Hematopoietic multipotent progenitor cell treated with erythropoietin and hydrocortisone succinate and interleukin-3 and kit ligand, for 4 days (in vitro differentiated cells): ENCODE measurements at places on chromosomes 4 and X.

- peak; percentile 57 for DNase-seq
Measured at GRCh38 chrX:63686878-63687714, 97.9 kb downstream of the ARHGEF9 start.

- no peak for DNase-seq
Measured at GRCh38 chr4:28973587-28974350, 1746.4 kb upstream of the PCDH7 start.

GRCh38 chrX:17376431-17377077, 1.6 kb downstream of the NHS start:
- no peak for DNase-seq

GRCh38 chr4:24892278-24892677, 20.6 kb downstream of the CCDC149 start:
- no peak for DNase-seq

DNA sequence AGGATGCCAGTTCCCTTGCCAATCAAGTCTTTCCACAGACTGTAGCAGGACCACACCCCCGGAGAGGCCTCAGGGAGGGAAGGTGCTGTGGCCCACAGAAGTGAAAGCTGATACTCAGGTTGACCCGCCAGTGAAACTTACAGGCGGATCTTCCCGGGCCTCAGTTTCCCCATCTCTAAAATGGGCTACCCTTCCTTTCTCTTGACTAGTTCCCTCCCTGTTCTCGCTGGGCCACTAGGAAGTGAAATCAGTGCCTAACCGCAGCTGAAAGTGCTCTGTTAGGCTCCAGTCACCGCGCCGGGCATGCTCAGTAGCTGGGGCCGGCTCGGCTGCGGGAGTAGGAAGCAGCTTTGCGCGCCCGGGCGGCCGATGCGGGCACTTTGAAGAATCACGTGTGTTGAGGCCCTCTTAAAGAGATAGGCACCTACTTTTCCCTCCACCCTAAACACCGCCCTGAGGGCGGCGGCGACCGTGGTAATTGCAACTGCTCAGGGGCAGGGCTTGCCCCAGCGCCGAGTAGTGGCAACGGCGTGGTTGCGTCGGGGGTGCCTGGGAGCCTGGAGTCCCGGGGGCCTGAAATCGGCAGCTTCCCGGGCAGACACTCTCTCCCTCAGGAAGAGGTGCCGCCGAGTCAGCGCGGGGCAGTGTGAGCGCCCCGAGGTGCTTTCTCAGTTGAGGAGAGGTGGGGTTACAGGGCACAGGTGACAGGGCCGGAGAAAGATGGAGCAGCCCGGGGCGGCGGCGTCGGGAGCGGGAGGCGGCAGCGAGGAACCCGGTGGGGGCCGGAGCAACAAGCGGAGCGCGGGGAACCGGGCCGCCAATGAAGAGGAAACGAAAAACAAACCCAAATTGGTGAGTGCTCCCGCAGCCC, at the start of gene DIAPH2:
Gene DIAPH2, plus strand, starts transcription at position 504 of the 871 bp plus-strand sequence.
- DNase-seq = peak; percentile 89

GRCh38 chrX:85111347-85111746, 107.7 kb downstream of the APOOL start:
- peak; percentile 38 for DNase-seq

- DNase-seq = no peak
Measured at GRCh38 chr4:124863040-124863545, 150.6 kb upstream of the ANKRD50 start.

GRCh38 chrX:74420196-74421035, 877 bp upstream of the SLC16A2 start:
- no peak for DNase-seq

DNA sequence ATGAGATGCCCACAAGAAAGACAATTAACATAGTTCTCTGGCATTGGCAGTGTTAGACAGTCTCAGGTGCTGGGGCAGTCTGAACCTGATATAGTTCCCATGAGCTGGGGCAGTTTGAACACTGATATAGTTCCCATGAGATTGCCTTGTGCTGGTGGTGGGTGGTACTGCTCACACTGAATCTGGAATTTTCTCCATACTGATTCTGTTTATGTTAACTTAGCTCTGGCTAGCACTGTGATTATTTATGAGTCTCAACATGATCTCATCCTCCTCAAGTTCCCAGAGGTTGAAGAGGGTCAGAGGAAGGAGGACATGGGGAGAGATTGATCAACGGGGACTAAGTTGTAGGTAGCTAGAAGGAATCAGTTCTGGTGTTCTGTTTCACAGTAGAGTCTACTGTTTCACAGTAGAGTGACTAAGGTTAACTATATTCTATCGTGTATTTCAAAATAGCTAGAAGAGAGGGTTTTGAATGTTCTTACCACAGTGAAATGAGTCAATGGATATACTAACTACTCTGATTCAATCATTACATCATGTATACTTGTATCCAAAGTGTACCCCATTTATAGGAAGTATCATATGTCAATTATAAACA, 379.9 kb downstream of the ADAM29 start:
- no peak for DNase-seq

DNA sequence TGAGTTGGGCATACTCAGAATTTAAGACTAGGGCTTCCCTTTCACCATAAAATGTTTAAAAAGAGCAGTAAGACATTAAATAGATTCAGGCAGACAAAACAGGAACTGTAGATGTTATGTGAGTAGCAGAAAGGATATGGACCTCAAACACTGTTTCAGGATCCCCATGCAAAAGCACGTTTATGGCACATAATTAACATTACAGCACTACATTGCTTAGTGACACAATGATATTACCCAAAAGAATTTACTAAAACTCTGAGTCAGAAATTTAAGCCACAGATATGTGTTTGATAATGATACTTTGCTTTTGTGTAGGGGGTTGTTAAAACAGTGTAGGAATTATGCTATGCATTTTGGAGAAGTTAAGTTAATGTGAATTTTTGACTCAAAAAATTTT, 266.3 kb downstream of the PDGFC start:
- no peak for DNase-seq

- no peak for DNase-seq
Measured at GRCh38 chrX:112653017-112653416, 26.7 kb downstream of the LHFPL1 start.

DNA sequence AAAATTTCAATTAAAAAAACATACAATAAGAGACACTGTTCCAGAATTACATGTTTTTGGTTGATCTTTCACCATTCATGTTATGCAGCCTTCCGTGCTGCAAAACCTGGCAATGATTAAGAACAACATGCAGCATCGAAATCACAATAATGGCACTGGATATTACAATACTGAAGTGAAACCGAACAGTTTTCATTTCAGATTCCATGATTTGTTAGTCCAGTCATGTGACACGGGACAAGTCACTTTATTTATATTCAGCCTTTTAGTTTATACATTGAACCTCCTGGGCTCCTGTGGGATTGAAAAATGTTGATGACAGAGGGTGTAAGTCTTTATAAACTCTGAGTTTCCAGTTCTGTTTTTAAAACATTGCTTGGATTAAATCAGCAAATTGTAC, 142.5 kb upstream of the TTC29 start:
- no peak for DNase-seq

DNA sequence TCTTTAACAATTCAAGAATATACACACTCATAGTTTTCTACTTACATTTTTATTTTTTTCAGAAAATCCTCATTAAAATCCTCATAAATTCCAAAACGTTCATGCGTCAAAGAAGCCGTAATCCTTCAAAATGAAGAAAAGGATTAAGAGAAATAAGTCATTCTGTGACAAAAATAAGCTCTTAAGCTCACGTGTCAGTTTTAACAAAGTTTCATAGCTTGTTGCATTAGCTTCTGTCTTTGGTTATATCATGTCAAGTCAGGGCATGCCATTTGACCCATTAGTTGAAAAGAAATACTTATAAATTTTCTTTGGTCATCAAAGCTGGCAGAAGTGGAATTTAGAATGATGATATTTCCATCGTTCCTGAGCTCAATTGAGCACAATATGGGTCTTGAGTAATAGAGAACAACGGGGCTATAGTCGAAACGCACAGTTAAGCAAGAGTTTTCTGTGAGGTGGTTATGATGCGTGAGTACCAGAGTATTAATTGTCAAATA, 185.2 kb upstream of the CTSO start:
- DNase-seq = no peak
